Adrenal gland (tissue), 19 donors: ENCODE measurements at places on chromosomes 12 and 14. TPM values are rescaled to one million over a fixed set of nuclear protein-coding genes. Genes with fewer than 3 reads are reported as not detected.
A peak's percentile ranks its signal among the peaks of the same experiment; 100 is the strongest.

The RBMS2 gene
- 38.0 TPM for total RNA-seq

- H3K4me1 ChIP-seq, result no peaks in the 10 kb centered on the region
- no peaks in the 10 kb centered on the region for H3K36me3 ChIP-seq
- no peak overlapping the region for H3K27ac ChIP-seq
- no peaks in the 10 kb centered on the region for H3K27me3 ChIP-seq
- H3K4me3 ChIP-seq, result no peak overlapping the region
Observed at GRCh38 chr14:53741479-53742232, 215.0 kb downstream of the BMP4 start.

GRCh38 chr12:100672075-100672592 lies 98.7 kb downstream of the GAS2L3 start:
- no peaks in the 10 kb centered on the region for H3K4me1 ChIP-seq
- no peak overlapping the region for H3K27ac ChIP-seq
- no peaks in the 10 kb centered on the region for H3K36me3 ChIP-seq
- H3K4me3 ChIP-seq, result no peak overlapping the region

- peak within 1 kb of the TSS; percentile 91 for H3K4me3 ChIP-seq
- peak; percentile 99 for DNase-seq
- no peaks in the 10 kb centered on the region for H3K36me3 ChIP-seq
- H3K27ac ChIP-seq, result peak within 1 kb of the TSS; percentile 89
- no peaks in the 10 kb centered on the region for H3K27me3 ChIP-seq
Observed at GRCh38 chr12:6873094-6874014, at the start of gene SPSB2. TSS of gene SPSB2 (minus strand) at chr12:6873303. CDS start at chr12:6872901, 402 bp downstream.

DNA sequence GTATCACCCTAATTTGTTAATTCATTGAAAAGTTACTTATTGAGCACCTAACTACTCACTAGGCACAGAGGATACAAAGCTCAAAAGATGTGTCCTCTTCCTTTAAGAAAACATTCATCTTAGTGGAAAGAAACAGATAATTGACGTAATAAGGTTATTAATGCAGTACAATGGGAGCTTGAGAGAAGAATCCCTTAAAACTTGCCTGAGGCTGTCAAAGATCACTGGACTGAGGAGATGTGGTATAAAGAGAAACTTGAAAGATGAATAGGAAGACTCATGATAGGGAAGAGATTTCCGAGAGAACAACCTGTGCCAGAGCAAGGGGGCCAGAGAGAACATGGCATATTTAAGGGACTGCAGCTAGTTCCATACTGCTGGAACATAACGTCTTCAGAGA lies 19.1 kb downstream of the GOLGA5 start:
- H3K27me3 ChIP-seq, result no peaks in the 10 kb centered on the region

- no peaks in the 10 kb centered on the region for H3K4me1 ChIP-seq
- peaks cover 28% of the 10 kb centered on the region for H3K27me3 ChIP-seq
- no peak for DNase-seq
- H3K27ac ChIP-seq, result no peak within 1 kb of the TSS
- no peak within 1 kb of the TSS for H3K4me3 ChIP-seq
- no peaks in the 10 kb centered on the region for H3K36me3 ChIP-seq
Observed at GRCh38 chr12:45050751-45051571, at the start of gene DBX2. TSS of gene DBX2 (minus strand) at chr12:45051099. CDS start at chr12:45050927, 172 bp downstream.
